ENCODE measurements at places on chromosomes 3 and 15.

GRCh38 chr15:29074045-29074444 is 188.3 kb downstream of the APBA2 start:
- DNase-seq = no peak

DNA sequence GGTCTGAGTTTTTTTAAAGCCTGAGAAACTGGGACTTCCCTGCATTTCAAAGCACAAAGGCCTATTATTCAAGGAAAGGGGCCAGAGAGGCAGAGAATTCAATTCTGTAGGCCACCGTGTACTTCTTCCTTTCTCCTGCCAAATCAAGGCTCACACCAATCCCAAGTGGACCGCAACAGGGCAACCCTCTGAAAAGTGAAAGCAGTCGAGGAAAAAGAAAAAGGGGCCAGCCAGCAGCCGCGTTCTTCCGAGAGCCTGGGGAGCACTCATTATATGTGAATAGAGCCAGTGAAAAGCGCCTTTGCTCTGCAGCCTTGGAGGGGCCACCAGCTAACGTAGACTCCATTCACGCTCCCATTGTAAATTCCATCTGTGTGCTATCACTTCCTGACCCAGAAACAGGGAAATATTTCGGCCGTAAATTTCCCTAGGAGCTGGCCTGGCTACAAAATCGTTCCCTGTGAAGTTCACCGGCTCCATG is 45.9 kb upstream of the THUMPD3 start:
- DNase-seq = no peak

GRCh38 chr3:40718681-40719080 is 193.9 kb downstream of the ZNF621 start:
- no peak for DNase-seq

GRCh38 chr3:29554566-29554965 is 273.7 kb downstream of the RBMS3 start:
- no peak for DNase-seq

DNA sequence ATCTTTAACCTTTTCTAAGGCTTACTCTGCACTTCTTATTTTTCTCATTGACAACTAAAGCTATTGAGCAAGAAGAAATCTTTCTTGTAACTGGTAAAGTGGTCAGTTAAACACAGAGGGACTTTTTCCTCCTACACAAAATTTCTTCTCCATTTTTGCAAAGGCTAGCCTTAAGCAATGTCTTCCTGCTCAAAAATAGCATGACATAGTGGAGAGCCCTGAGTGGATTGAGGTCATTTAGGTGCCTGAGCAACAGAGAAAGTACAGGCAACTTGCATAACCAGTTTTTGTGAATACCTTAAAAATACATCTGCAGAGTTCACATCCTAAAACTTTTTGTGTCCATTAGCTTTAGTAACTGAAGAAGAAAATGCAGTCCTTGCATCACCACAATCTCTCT is 144.7 kb upstream of the TTC14 start:
- DNase-seq = no peak

DNA sequence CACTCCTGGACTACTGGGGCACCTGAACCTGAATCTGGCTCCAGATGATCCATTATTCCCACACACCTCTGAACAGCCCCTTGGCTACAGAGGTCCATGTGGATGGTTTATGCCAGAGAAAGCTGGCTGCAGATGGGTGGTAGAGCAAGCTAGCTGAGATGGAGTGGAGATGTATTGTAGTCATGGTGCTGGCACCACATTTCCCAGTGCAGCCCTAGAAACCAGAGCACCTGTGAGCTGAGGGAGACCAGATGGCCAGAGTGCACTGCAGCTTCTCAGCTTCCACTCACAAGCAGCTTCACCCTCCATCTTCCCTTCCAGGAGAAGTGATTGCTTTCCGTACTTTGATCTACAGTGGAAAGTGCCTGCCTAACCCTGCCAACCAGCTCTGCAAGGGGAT is 29.9 kb downstream of the RBP1 start:
- DNase-seq = no peak

GRCh38 chr3:144182501-144182900 is 210.9 kb downstream of the DIPK2A start:
- no peak for DNase-seq

- no peak for DNase-seq
Observed at GRCh38 chr3:41933154-41933676, 28.7 kb downstream of the ULK4 start.

All from stimulated activated CD4-positive, alpha-beta T cell treated with anti-CD3 and anti-CD28 coated beads, Interleukin-1b, Interleukin-23, amount 100 ng/mL, for 1 hour (primary cell).